ENCODE measurements at places on chromosomes 4 and X. TPM values are rescaled to one million over a fixed set of nuclear protein-coding genes. Genes with fewer than 3 reads are reported as not detected.
A peak's percentile ranks its signal among the peaks of the same experiment; 100 is the strongest.

PDLIM5 gene
- total RNA-seq, result 31.6 TPM

BEND4 gene
- total RNA-seq, result 0.77 TPM

TBC1D9 gene
- total RNA-seq, result 0.17 TPM

DNA sequence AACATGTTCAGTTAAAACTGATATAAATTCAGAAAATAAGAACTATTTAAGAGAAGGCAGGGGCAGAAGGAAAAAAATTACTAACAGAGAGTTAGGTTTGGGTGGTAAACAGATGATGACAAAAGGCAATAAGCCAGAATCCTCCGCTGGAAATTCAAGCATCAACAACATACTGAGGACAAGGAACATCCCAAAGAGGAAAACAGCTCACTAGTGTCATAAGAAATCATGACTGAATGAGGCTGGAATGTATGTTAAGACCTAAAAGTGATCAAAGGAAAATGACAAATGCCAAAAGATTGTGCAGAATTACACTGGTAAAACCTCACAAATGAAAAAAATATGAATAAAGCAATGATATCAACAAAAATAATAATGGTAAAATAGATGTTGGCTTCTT is 88.4 kb downstream of the WDFY3 start:
- DNase-seq, result no peak

- no peak for DNase-seq
Observed at GRCh38 chr4:185657183-185657582, 121.9 kb upstream of the PDLIM3 start.

GRCh38 chr4:41258783-41259182 is 2.1 kb downstream of the UCHL1 start:
- no peak for DNase-seq

FAM9C gene
- not detected for total RNA-seq

DNA sequence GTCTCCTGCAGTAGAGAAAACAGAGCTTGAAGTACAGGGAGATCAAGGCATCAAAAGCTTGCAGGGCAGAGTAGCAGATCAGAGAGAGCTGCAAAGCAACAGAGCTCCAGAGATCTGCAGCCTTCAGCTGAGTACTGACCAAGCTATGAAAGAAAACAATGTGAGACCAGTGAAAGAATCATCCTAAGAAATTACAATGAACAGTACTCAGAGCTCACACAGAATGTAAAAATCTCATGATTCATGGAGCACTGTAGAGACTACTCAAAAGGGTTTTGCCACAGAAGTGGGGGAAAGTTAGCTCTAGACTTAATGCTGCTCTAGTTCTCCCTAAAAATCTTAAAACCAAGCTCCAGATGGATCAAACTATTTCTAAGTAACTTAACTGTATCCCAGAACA is 80.0 kb upstream of the MAB21L2 start:
- no peak for DNase-seq

- no peak for DNase-seq
Observed at GRCh38 chr4:174580597-174580996, 58.3 kb upstream of the HPGD start.

GRCh38 chr4:182294451-182294850 is 51.2 kb downstream of the TENM3 start:
- DNase-seq, result no peak

DNA sequence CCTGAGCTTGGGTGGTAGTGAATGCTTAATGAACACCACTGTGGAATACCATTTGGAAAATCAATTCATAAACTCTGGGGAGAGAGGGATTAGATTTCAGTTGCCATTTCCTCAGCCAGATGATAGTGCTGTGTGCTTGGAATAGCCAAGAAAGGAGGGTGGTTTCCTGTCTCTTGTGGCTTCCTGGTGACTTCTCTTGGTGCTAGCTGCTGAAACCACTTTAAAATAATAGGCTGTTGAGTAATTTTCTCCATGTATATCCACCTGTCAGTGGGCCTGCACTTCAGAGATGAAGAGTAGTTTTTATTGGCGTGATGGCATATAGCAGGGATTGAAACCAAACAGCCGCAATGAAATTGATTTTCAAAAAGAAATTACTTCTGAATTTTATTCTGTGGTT is 11.8 kb downstream of the EDA start:
- no peak for DNase-seq

SLC38A5 gene
- 62.6 TPM for total RNA-seq

CRLF2 gene
- total RNA-seq, result 1.5 TPM

MAGEA11 gene
- not detected for total RNA-seq

GATA1 gene
- not detected for total RNA-seq

- DNase-seq, result no peak
Observed at GRCh38 chrX:153761863-153762262, 2.2 kb upstream of the PLXNB3 start.

DNA sequence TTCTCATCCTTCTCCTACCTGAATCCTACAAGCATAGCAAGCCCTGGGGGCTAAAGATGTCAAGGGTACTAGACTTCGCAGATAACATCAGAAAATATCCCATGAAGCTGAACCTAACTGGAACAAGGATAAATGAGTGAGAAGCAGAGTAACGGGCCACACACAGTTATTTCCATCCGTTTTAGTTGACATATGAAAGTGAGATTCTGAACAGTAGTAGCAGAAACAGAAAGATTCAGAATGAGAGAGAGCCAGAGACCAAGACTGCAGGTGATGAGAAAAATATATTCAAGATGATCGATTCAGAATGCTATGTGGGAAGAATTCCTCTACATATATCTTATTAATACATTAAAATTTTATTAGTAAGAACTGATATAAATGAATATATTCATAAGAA is 165.1 kb downstream of the TSPAN5 start:
- DNase-seq, result no peak

- DNase-seq, result no peak
Observed at GRCh38 chr4:172996571-172997216, 171.9 kb upstream of the GALNT7 start.

DNA sequence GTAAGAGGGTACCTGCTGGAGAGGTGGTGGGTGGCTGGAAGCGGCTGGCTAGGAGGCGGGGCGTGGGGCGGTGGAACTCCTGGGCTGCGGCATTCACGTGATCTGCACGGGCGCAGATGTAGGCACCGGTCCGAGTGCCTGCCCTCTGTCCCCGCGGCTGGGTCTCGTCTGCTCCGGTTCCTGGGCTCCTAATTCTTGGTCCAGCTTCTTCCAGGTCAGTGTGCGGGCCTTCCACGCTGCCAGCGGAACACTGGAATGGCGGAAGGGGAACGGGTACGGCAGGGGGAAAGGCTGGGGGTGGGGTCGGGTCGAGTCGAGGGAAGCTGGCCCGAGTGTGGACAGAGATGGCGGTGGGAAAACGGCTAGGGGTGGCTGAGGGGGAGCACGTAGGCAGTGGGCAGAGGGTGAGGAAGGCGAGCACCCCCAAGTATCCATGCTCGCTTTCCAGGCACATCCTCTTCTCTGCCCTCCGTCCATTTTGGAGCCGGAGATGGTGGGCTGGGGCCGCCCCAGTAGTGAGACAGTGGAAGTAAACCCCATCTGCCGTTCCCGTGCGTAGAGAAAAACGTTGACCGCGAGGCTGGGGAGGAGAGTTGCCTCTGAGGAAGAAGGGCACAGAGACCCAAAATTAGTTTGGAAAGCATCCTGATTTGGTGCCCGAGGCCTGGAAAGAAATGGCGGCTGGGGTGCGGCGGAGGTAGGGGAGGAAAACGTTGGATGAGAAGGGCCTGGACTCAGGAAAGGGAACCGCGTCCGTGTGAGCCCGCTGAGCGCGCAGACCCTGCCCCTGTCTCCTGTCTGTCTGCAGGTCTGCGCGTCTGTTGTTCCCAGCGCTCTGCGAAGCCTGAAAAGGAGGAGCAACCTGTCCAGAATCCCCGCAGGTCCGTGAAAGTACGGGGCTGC is at the start of gene TCEAL4:
Gene TCEAL4, plus strand, starts transcription at position 105 of the 903 bp plus-strand sequence. CDS start 1,161 bp downstream, outside the sequence.
- DNase-seq, result peak; percentile 35

DNA sequence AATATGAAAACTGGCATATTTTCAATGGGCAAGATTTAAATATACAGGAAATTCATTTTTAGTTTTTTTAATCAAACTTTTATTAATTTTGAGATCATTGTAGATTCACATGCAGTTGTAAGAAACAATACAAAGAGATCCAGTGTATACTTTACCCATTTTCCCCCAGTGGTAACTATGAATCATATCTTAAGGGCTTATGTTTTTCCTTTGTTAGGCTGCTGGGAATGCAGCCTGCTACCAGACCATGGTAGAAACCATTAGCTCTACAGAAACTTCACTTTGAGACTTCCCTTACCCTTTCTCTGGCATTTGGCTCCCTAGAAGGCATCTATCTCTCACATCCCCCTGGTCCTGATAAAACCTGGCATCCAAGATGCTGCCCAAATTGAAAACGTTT is 147.6 kb upstream of the EOLA2 start:
- DNase-seq, result no peak

- DNase-seq, result no peak
Observed at GRCh38 chrX:149682031-149682430, 29.8 kb upstream of the MAGEA11 start.

NAA10 gene
- total RNA-seq, result 84.3 TPM

- DNase-seq, result no peak
Observed at GRCh38 chr4:37138019-37138653, 106.4 kb upstream of the NWD2 start.

- no peak for DNase-seq
Observed at GRCh38 chrX:149198980-149199732, 305.9 kb downstream of the IDS start.

DNA sequence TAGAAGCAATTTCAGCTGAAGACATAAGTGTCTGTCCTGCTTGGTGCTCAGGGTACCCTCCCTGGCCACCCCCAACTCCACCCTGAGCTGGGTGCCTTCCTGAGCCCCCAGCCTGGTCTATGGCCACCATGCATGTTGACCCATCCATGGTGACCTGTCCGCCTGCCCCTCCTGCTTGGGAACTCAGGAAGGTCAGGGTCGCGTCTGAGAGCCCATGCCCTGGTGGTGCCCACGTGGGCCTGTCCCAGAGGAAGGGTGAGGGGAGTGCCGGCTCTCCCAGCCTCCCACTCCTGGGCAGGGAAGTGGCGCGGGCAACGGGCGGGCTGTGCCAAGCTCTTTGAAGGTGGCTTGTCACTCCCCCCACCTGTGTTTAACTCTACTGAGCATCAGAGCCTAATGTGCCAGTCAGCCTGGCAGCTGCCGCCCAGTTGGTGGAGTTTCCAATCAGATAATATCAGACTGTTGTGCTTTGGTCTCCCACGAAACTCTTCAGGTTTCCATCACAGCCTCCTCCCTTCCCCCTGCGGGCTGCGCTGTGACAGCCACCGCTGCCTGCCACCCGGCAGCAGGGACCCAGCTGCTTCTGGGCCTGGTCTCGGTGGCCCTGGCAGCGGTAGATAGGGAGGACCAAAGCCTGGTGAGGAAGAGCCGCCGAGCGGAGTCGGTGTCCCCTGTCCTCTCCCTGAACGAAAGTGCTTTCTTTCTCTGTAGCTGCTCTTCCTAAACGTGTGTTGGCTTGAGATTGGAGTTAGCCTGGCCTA is 4.8 kb downstream of the SH3BP2 start:
- peak; percentile 34 for DNase-seq

DNA sequence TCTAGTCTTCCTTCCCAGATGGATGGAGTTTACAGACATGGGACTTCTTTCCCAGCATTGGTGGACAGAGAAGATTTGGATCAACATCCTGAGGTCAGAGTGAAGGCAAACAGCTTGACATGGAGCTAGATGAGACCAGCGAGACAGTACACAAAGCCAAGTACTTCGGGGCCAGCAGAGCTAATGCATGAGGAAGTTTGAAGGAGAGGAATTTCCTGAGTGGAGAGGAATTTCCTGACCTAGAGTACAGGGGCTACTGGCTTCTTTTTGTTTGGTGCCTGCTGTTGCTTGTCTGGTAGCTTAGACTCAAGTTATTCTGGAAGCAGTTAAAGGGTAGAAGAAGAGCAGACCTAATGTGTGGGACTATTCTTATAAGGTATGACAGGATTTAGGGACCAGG is 69.1 kb upstream of the EOLA2 start:
- no peak for DNase-seq

- DNase-seq, result no peak
Observed at GRCh38 chr4:87093443-87094123, 126.8 kb downstream of the KLHL8 start.

Data from activated naive CD8-positive, alpha-beta T cell treated with anti-CD3 and anti-CD28 coated beads, Interleukin-2, amount 10 ng/mL, durations not matched to agents 7 days and 5 days (primary cell).